ENCODE measurements at places on chromosomes 6 and 20.

DNA sequence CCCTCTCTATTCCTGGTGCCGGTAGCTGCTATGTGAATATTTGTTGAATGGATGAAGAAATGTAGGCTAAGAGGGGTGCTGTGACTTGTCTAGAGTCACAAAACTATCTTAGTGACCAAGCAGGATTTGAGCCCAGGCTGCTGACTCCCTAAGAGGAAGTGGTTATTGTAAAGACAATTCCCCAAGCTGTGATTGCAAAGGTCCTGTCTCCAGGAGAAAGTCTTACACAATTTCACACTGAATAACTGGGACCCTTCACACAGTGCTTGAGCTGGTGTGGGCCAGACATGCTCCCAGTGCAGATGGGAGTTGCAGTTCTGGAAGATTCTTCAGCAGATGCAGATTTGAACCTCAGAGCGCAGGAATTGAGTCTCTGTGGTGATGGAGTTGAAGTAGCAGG is 38.1 kb downstream of the IYD start:
- no peak for DNase-seq

GRCh38 chr6:142008781-142009180 is 123.9 kb upstream of the GJE1 start:
- no peak for DNase-seq

DNA sequence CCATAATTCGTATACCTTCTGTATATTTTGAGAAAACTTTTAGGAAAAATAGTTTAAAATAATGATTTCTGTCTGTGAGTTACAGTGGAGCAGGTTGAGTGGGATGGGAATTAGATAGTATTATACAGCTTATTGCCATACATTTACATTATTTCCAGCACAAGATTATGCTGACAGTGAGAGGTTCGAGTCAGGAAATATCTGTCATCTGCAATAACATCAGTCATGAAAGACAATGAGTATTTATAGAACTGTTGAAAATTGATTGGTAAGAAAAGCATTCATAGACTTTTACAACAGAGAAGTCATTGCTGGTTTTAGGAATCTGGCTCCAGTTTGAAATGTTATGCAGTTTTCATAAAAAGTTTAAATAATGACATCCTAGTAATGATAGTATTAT is 45.9 kb downstream of the FAM135A start:
- no peak for DNase-seq

GRCh38 chr6:111357705-111358104 is 125.3 kb downstream of the REV3L start:
- no peak for DNase-seq

DNA sequence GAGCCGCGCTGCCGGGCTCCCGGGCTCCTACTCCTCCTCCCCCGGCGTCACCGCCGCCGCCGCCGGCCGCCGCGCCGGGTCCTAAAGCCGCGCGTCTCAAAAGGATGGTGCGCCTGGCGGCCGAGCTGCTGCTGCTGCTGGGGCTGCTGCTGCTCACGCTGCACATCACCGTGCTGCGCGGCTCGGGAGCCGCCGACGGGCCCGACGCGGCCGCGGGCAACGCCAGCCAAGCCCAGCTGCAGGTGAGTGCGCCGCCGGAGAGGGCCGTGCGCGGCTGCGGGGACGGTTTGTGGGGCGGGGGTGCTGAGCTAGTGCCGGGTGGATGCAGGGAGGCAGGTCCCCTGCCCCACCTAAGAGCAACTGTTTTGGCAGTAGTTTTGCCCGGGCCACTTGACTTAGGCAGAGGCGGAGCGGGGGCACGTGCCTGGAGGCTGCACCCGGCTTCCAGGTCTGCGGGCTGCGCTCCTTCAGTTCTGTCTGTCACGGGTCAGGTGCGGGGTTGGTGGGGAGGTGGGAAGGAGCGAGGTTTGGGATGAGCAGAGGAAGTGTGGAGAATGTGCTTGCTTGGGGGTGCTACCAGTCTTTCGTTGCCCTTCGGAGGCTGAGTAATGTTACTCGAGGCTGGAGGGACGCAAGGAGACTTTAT is 722 bp downstream of the ISM1 start:
- peak; percentile 52 for DNase-seq

GRCh38 chr6:44011350-44011920 is 115.8 kb downstream of the MRPL14 start:
- no peak for DNase-seq

DNA sequence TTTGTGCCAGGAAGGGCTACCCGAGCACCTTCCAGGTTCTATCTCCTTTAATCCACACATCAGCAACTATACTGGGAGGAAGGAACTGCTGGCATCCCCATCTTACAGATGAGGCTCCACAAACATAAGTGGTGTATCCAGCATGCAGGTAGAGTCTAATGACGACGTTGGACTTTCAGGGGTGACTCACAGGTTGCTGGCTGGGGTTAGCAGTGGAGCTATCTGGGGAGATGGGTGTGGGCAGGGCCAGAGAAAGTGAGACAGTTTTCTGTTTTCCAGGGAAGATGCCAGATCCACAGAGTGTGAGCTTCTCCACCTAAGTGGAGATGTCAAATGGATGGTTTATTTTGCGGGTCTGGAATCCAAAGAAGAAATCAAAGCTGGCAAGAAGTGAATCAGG is 31.8 kb downstream of the CDH22 start:
- DNase-seq, result no peak

DNA sequence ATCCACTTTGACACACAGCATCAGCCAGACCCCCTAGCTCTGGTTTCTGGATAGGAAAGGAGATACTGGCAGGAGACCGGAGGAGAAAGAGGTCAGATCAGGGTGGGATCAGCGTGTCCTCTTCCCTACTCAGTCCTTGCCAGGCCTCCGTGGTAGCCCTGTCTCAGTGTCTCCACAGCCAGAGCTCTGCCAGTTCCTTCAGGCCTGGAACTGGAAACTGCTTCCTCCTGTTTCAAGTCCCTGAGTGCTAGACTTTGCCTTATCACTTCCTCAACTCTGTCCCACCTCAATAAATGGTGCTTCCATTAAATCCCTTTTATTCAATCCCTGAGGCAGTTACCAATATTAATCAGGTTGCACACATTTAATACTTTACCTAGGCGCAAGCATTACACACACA is 96.8 kb upstream of the LY86 start:
- no peak for DNase-seq

GRCh38 chr20:24236201-24236600 is 233.2 kb upstream of the SYNDIG1 start:
- DNase-seq, result no peak

DNA sequence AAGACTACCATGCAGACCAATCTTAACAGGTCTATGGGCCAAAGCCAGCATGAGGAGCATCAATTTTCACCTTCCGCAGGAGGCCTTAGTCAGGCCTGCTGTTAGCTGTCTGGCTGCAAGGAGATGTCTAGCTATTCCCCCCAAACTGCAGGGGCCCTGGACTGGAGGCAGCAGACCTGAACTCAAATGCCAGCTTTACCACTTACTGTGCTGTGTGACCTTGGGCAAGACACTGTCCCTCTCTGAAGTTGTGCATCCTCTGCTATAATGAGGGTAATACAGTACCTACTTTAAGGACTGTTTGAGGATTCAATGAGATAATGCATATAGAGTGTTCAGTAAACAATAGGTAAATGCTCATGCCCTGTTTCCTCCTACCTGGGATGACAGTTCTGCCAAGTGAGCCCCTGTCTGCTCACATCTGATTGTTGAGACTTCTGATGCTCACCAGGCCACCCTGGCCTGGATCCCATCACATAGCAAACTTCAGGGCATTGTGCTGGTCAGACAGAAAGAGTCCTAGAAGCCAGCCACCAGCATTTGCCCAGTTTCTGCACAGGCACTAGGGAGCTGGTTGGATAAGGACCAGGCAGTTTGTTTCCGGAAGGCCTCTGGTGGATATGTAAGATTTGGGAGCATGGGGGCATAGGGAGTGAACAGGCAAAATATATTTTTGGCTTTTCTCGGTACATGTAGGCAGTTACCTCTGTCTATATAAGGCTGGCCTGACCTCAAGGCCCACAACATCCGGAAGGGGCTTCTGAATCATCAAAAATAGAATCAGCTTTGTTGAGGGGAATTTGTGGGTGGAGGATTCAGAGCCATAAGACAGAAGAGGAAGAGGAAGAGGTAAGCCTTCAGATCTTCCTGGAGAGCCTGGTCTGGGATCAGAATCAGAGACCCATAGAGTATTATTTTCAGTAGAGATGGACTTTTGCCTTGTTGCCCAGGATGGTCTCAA is 2.3 kb upstream of the OCSTAMP start:
- no peak for DNase-seq

DNA sequence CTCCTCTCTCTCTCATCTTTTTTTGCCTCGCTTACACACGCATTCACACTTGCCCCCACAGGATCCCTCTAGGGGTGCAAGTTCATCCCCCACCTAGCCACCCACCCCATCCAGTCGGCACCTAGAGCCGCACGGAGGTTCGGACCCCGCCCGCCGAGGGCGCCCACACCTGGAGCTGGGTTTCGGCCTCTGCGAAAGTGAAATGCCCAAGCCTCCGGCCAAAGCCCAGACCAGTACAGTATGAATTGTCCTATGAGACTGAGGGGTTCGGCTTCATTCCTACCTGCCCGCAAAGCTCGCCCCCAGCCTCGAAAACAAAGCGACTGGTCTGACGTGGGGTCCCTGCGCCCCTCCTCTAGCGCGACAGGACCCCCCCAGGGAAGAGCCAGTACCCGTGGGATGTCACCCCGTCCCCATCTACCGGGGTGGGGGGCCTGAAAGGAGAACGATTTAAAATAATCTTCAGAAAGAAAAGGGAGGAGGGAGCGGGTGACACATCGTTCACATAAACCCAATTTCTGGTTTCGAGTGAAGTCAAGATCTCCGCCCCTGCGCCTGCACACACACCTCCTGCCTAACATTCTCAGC is 1.5 kb downstream of the TFAP2A start:
- DNase-seq, result no peak

DNA sequence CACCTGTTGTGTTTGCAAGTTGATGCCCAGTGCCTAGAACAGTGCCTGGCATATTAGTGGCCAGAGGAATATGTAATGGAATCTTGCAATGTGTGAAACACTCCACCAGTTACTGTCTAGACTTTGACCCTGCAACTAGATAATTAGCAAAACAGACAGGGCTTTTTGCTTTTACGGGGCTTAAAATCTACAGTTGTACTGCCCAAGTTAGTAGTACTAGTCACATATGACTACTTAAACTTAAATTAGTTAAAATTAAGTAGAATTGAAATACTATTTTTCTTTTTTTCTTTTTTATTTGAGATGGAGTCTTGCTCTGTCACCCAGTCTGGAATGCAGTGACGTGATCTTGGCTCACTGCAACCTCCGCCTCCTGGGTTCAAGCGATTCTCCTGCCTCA is 44.3 kb upstream of the PLCB4 start:
- DNase-seq, result no peak

- DNase-seq, result peak; percentile 41
These were observed at the start of gene BMP7 for GRCh38 chr20:57266291-57267157. Gene BMP7, minus strand, starts transcription at chr20:57266641. Its CDS starts 519 bp downstream, at chr20:57266122.

DNA sequence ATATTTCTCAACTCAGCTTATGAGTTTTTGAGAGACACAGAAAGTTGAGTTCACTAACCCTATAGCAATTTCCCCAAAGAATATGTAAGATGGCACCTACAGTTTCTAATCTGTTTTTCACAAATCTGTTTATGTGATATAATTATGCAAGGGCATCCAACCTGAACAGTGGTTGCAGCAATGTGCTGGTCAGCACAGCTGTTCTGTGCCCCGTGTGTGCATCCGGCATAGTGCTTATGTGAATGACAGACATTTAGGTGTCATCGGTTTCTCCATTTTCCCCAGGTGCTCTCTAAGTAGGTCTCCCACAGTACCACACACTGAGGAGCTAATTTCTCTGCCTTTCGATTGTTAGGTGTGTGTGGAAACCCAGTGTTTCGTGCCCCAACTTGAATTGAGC is 7.7 kb upstream of the BACH2 start:
- no peak for DNase-seq

DNA sequence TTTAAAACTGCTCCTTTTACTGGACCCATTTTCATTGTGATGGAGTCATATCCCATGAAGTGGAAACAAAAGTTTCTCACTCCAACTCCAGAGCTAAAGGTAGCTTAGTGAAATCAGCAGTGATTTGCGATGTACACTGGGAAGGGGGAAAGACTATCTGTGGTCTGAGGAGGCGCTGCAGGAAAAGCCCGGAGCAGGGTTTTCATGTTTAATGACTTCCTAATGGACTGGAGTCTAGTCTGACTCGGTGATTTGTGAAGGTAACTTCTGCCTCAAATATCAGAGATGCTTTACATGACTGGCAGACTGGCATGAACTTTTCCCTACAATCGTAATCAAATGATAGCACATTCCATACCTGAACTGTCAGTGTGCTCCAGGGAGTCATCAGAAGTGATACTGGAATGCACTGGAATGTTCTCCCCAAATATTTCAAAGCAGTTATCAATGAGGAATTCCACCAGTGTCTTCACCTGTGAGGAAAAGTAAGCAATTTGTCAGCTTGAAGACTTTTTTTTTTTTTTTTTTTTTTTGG is 7.0 kb downstream of the TAGAP start:
- DNase-seq, result no peak

DNA sequence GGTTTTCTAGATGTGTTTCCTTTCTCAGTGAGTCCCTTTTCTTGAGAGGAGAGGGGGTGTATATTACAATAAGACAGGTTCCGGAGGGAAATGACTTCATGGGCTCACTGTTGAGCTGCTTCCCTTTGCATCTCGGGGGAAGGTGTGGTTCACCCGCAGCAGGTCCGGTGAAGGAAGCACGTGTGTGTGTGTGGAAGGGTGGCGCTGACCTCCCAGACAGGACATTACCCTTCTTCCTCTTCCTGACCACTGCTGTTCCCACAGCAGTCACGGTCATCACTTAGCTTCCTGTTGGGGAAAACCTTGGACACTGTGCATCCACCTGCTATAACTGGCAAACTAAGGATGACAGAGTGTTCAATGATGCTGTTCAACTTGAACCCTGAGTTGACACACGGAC is 83.6 kb downstream of the PLEKHG1 start:
- DNase-seq, result no peak

GRCh38 chr6:44105146-44105545 is 22.1 kb downstream of the MRPL14 start:
- no peak for DNase-seq

DNA sequence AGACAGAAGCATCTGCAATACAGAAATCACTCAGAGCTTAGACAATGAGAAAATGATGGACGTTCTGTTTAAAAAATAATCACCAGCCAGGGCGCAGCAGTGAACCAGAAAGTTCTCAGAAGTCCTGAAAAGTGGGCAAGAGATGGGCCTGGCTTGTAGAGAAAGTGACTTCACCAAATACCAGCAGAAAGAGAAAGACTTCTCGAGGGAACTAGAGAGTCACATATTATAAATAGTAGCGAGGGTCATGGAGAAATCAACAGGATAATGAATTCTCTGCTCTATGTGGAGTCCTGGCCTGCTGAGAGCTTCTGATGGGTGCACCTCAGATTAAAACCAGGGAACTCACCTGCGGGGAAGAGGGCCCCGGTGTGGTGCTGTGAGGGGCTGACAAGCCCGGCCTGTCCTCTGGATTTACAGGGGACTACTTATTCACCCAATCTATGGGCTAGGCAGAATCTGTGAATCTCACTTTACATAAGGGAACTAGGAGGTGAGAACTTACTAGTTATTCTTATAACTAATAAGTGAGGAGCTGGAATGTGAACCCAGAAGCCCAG is 5.6 kb upstream of the RAMACL start:
- DNase-seq, result no peak

DNA sequence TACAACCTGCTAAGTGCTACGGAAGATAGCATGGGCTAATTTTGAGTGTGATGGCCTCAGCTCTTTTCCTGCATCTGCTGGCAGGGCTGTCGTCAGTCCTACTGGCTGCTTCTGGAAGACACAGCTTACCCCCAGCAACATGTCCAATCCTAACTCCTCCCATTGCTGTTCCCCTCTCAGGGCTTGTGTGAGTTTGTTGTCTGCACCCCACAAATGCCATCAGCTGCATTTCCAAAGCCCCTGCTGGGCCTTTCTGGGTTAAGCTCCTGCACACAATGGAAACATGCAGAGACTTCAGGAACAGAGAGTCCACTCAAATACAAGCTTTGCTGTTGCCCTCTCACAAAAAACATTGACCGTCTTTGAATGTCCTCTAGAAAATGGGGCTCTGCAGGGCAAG is 84.7 kb downstream of the RNF182 start:
- no peak for DNase-seq

Measured in neural crest cell (in vitro differentiated cells).